Metanephros (tissue), 2 donors: ENCODE measurements at places on chromosomes 6 and 20. TPM values are rescaled to one million over a fixed set of nuclear protein-coding genes. Genes with fewer than 3 reads are reported as not detected.

The OLIG3 gene
- total RNA-seq: not detected

The TRIM10 gene
- 2.7 TPM for total RNA-seq

The COL10A1 gene
- 0.82 TPM for total RNA-seq

The FAM83B gene
- total RNA-seq: 13.4 TPM

The EZR gene
- 134 TPM for total RNA-seq

The CPXM1 gene
- 146 TPM for total RNA-seq

The ELOVL4 gene
- total RNA-seq: 2.3 TPM

The CST5 gene
- total RNA-seq: not detected

The PGM3 gene
- total RNA-seq: 30.5 TPM

The SLC22A2 gene
- 8.6 TPM for total RNA-seq

The LPA gene
- 0.06 TPM for total RNA-seq

The VSTM2L gene
- total RNA-seq: 4.7 TPM

The NFKBIL1 gene
- total RNA-seq: 26.4 TPM

The LAMA5 gene
- total RNA-seq: 191 TPM

The NMBR gene
- 0.29 TPM for total RNA-seq

The HDGFL1 gene
- not detected for total RNA-seq

The KCNQ5 gene
- 2.0 TPM for total RNA-seq

The BAG2 gene
- total RNA-seq: 4.0 TPM

The CRISP2 gene
- total RNA-seq: 0.18 TPM

The CFAP206 gene
- total RNA-seq: 4.0 TPM

The HTR1E gene
- 0.93 TPM for total RNA-seq

The PLEKHG1 gene
- 47.4 TPM for total RNA-seq

The SUMO4 gene
- 6.7 TPM for total RNA-seq

The CNR1 gene
- total RNA-seq: 0.53 TPM
